ENCODE measurements at places on chromosomes 4 and X.

DNA sequence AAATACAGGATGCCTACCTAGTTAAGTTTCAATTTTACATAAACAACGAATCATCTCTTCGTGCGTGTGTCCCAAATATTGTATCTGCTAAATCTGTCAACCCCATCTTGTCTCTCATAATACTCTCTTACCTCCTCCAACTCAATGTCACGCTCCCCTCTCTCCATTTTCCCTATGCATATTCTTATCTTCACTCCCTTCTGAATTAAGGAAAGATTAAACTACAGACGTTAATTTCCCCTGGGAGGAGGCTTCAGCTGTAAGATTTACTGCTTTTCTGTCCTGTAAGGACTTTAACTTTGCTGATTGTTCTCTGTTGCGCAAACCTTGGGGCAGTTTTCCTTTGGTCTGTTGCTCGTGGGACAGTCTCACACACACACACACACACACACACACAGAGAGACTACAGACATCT lies 455 bp upstream of the ABCB7 start:
- peak; percentile 37 for DNase-seq

GRCh38 chr4:40214038-40214437 lies 17.2 kb downstream of the RHOH start:
- DNase-seq = no peak

DNA sequence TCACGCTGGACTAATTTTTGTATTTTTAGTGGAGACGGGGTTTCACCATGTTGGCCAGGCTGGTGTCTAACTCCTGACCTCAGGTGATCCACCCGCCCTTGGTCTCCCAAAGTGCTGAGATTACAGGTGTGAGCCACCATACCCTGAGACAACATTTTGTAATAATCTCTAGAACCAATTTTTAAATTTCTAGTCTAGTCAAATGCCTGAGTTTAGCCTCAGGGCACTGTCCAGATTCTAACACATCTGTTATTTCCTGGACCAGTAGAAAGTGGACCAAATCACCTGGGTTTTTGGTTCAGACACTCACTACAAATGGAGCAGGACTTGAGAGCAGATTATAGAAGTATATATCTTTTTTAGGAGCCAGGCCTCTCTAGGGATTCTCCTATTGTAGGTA lies 21.6 kb downstream of the ART3 start:
- DNase-seq = no peak

- no peak for DNase-seq
Measured at GRCh38 chr4:95835672-95836071, 4.2 kb upstream of the PDHA2 start.

GRCh38 chr4:87120411-87121162 lies 99.8 kb downstream of the KLHL8 start:
- DNase-seq = no peak

DNA sequence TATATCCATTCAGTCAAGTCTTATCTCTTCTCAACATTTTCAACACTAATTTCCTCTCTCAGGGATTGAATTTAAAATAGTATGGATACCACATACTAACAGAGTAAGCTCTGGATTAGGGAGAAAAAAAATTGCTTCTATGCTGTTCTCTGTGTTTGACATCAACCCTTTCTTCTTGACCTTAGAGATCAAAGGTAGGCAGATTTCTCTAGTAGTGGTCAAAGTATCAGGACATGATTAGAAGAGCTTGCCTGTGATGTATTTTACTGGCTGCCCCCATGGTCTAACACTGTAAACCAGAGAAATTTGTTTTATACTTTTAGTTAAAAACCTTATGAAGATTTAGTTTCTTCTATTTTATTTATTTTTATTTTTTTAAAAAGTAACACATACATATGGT lies 8.3 kb downstream of the ADH6 start:
- DNase-seq = no peak

- DNase-seq = no peak
Measured at GRCh38 chr4:76622126-76622525, 187.1 kb downstream of the SHROOM3 start.

DNA sequence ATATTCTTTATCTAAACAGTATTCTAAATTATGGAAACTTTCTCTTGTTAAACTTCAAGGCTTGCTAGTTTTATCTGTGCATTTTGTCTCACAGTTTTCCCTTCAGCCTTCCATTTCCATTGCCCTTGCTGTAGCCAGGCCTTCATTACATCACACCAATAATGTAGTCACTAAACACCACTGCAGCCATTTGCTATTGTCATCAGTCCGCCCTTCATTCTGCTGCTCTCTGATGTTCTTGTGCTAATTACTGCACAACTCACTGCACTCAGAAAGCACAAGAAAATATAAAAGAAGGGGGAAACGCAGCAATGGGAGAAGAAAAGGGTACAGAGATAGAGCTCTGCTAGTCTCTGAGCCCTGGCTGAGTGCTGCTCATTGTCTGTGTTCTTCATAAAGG lies 239.6 kb upstream of the FSTL5 start:
- no peak for DNase-seq

- no peak for DNase-seq
Measured at GRCh38 chr4:55609393-55609866, 17.4 kb upstream of the PDCL2 start.

DNA sequence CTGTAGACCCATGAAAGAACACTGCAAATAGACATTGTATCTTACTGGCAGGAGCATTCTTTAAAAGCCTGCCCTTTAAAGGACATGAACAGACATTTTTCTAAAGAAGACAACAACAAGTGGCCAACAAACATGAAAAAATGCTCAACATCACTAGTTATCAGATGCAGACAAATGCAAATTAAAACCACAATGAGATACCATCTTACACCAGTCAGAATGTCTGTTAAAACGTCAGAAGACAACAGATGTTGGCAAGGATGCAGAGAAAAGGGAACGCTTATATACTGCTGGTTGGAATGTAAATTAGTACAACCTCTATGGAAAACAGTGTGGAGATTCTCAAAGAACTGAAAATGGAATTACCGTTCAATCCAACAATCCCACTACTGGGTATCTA lies 77.2 kb downstream of the ATP10D start:
- DNase-seq = no peak

Measured in G401 (cell line).